GM13976 (cell line): ENCODE measurements at places on chromosomes 2 and 18.

GRCh38 chr18:449374-449773 lies 51.1 kb downstream of the COLEC12 start:
- no peak for DNase-seq

GRCh38 chr2:103268841-103269498 lies 507.1 kb downstream of the TMEM182 start:
- no peak for DNase-seq

DNA sequence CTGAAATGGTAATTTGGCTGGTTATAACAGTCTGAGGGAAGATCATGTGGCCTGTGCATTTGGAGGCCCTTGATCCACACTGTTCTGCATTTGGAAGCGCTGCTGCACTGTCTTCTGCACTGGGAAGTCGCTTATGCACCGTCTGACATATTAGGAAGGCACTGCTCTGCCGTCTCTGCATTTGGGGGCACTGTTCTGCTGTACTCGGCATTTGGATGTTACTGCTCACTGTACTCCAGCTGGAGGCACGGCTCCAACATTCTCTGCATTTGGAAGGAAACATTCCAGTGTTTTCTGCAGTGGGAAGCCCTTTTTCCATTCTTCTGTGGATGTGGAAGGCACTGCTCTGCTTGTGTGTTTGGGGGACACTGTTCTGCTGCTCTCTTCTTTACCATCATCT lies 9.6 kb upstream of the PROM2 start:
- DNase-seq = no peak

DNA sequence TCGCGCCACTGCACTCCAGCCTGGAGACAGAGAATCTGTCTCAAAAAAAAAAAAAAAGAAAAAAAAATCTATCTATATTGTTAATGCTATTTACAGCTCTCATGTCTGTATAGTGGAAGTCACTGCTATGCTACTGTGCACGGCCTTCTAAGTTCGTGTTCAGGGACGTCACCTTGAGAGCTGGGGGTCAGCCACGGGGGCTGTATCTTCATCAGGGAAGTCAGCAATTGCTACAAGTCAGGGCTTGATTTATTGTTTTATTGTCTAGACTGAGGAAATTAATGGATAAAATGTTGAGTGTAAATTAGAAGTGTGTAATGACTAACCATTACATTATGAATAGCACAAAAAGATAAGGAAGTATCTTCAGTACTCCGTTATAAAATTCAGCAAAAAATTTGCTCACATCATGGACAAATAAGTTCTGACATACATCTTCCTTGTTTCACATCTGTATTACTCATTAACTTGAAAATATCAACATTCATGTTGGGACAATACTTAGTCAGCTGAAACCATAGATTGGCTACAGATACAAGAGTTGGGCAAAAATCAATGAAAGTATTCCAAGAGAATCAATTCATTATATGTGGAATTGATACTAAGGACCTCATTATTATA lies 136.6 kb upstream of the SEC11C start:
- no peak for DNase-seq

- DNase-seq = no peak
These were observed 617.0 kb upstream of the LINC00305 start for GRCh38 chr18:64765908-64766307.

GRCh38 chr2:133204421-133204820 lies 363.8 kb downstream of the NCKAP5 start:
- no peak for DNase-seq

DNA sequence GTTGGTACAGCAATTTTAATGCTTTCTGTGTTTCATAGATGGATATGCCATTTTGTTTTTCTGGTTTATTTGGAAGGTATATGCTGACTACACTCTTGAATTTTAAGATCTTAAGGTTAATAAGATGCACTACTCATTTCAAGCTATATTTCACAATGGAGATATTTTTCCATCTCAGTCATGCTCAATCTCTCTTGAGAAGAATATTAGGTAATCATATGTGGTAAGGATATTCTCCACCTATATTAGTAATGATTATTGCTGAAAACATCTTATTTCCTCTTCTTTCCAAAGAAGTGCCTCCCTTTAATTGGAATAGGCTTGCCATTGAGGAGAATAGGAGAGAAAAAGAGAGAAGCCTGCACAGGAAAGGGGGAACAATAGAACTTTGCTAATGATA lies 40.1 kb downstream of the EPB41L3 start:
- no peak for DNase-seq

- DNase-seq = peak; percentile 37
These were observed 2.1 kb upstream of the OTX1 start for GRCh38 chr2:63048367-63049171.

DNA sequence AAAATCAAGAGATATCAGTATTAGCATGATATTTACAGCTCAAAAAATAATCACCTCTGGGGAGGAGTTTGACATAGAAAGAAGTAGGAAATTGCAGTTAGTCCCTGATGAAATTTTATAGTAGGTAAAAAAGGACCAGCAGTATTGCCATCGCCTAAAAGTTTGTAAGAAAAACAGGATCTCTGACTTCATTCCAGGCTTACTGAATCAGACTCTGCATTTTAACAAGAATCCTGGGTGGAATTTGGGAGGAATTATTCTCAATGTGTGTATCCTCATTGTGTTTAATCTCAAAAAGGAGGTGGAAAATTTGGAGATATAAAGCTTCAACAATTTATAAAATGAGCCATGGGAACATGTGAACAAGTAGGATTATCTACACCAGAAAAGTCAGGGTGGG lies 31.2 kb upstream of the STAT1 start:
- DNase-seq = no peak

- DNase-seq = no peak
These were observed 160.3 kb downstream of the L3MBTL4 start for GRCh38 chr18:6254456-6254855.

- DNase-seq = peak; percentile 57
These were observed 584 bp downstream of the AAK1 start for GRCh38 chr2:69642709-69643601.

GRCh38 chr18:45402485-45403056 lies 212.7 kb upstream of the SLC14A2 start:
- DNase-seq = no peak

DNA sequence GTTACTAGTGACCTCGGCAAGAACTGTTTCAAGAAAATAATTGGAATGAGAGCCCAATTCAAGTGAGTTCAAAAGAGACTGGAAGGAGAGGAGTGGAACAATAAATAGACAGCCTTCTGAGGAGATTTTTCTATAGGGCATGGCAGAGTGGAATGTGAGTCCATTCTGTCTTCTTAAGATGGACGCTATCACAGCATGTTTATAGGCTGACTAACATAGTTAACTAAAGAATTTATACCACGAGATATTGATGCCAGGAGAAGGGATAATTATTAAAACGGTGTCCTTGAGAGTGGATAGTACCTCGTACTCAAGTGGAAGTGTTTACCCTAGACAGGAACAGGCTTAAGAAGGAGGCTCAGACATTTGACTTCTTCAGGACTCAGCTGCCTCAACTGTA lies 143.5 kb upstream of the RBBP8 start:
- no peak for DNase-seq

DNA sequence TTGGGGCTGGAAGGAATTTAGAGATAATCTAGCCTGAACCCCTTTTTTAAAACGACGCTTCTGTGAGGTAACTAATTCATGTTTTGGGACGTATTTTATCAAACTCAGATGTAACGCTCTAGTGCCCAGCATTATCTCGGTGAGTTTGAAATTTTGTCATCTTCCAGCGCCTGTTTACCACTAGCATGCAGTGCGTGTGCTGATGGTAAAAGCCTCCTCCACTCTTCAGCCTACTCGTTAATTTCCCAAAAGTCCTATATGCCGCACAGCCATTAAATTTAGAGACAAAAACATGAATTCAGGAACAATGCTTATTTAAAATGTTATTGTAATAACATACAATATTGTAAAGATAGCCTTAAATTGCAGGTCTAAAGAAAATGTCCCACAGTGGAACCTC lies 2.8 kb downstream of the ZCCHC2 start:
- no peak for DNase-seq

GRCh38 chr2:127558911-127559310 lies 23.4 kb downstream of the MYO7B start:
- DNase-seq = no peak
